ENCODE measurements at places on chromosomes 16 and 17.

GRCh38 chr17:35773679-35774425, 13.2 kb downstream of the C17orf50 start:
- no peak for DNase-seq

- no peak for DNase-seq
Observed at GRCh38 chr17:68576811-68577496, 24.2 kb downstream of the FAM20A start.

DNA sequence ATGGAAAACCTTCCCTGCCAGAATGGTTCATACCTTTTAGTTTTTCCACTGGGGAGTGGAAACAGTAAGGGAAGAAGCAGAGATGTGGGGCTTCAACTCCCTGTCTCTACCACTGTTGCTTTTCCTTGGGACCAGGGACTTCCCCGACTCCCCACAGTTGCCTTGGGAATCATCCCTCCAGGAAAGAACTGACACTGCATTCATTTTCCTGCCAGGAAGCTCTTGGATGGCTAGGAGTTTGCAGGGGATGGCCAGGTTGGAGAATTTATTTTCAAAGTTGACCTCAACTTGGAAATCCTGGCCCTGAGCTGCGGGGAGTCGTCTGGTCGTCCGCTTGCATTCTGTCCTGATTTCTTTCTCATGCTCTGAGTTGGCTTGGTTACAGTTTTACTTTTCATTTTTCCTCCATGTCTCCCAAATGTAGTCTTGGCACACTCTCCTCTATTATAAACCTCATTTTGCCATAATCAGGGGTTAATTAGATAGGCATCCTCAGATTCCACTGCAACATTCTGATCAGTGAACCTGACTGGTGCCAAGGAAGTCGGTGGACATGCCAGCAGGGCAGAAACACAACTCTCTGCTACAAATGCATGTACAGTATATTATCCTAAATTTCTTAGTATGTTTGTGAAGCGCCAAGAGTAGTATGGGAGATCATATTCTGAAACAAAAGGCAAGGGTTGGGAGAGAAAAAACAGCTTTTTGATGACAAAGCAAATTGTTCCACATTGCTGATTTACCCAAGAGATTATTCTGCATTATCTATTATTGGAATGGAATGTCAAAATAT, 220.5 kb upstream of the XYLT1 start:
- no peak for DNase-seq

GRCh38 chr16:82937926-82938520, 311.3 kb downstream of the CDH13 start:
- no peak for DNase-seq

DNA sequence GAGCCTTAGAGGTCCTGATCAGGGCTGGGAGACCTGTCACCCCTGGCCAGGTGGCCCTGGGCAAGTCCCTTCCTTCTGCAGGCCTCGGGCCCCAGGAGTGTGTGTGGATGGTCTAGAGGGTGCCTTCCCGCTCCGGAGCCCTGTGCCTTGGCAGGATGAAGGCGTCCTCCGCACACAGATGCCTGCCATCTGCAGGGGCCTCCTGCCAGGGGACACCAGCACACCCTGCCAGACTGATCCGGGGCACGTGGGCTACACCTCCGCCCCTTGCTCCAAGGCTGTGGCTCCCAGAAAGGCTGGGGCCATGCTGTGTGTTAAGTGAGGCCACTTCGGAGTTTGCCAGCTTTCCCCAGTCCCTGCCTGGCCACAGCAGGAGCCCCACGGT, 30.7 kb downstream of the NPTX1 start:
- no peak for DNase-seq

DNA sequence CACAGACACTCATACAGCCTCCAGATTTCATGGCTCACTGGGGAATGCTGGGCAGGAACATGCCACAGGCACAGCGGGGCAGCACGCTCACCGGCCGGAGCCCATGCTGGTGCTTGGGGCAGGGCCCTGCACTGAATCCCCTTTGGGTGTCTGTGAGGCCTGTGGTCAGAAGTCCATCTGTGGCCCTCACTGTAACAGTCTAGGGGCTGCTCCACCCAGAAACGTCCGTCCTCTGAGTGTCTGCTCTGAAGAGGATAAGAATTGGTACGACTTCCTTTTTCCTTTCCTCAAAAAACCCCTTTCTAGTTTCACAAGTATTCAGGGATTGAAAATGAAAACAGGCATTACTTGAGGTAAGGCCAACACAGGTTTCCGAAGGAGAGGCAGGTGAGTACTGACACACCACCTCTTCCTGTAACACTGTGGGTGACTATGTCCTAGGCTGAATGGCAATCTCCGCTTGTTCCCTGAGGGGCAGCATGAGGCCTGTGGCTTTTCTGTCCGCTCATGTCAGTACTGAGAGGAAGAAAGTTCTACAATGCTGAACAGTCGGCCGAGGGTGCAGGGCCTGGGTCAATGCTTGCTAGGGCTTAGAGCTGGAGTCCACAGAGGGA, 42.5 kb downstream of the TMEM11 start:
- DNase-seq, result no peak

- DNase-seq, result no peak
Observed at GRCh38 chr17:8520981-8521380, 85.3 kb downstream of the NDEL1 start.

- DNase-seq, result no peak
Observed at GRCh38 chr17:78365561-78366108, 5.8 kb upstream of the SOCS3 start.

DNA sequence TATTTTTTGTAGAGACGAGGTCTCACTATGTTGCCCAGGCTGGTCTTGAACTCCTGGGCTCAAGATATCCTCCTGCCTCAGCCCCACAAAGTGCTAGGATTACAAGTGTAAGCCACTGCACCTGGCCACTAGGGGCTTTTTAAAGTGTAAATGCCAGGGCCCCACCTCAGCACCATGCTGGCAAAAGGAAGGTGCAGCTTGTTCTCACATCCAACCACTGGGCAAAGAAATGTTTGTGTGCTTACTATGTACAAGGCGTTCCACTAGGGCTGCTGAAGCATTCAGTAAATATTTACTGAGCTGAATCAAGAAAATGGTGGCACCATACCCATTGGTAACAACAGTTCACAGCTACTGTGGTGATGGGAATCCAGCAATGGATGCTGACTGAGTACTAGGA, 22.6 kb downstream of the COG1 start:
- no peak for DNase-seq

- DNase-seq, result no peak
Observed at GRCh38 chr17:68606451-68607307, 5.5 kb upstream of the FAM20A start.

DNA sequence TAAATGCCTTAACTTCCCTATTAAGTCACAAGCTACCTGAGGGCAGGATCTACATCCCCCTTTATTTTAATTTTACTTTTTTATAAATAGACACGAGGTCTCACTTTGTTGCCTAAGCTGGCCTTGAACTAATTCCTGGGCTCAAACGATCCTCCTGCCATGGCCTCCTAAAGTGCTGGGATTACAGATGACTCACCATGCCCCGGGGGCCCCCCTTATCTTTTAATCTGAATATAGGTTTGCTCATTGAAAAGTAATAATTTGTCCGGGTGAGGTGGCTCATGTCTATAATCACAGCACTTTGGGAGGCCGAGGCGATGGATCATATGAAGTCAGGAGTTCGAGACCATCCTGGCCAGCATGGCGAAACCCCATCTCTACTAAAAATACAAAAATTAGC, 14.2 kb downstream of the ETV4 start:
- no peak for DNase-seq

GRCh38 chr16:2848933-2849725, 8.8 kb downstream of the PRSS22 start:
- no peak for DNase-seq

GRCh38 chr16:48546774-48547173, 63.2 kb downstream of the N4BP1 start:
- DNase-seq, result no peak

DNA sequence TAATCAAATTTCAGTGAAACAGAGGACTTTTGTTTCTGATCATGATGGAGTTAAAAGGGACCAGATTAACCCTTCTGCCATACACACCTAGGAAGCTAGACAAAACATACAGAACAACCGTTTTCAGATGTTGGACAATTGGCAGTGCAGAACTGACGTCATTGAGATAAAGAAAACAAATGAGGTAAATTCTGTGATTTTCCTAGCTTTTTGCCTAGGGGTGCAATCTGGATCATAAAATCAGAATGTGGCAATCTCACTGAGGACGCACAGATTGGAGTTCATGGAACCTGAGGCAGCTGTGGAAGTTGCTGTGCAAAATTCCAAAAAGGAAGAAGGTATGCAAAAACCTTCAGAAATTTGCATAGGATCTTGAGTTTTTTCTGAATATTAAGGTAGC, 15.0 kb upstream of the USP32 start:
- DNase-seq, result no peak

DNA sequence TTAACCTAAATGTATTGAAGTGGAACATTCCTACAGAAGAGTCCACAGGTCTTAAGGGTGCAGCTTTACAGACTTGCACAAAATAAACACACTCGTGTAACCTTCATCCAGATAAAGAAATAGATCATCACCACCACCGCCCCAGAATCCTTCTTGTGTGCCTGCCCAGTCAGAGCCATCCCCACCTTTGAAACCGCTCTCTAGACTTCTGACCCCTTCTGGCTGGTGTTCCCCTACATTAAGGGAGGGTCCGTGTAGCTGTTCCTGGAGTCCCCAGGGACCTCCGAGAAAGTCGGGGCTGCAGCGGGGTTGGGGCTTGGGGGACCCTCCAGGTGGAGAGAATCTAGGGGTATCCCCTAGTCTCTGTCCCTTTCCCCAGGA, 9.4 kb downstream of the TBX4 start:
- no peak for DNase-seq

DNA sequence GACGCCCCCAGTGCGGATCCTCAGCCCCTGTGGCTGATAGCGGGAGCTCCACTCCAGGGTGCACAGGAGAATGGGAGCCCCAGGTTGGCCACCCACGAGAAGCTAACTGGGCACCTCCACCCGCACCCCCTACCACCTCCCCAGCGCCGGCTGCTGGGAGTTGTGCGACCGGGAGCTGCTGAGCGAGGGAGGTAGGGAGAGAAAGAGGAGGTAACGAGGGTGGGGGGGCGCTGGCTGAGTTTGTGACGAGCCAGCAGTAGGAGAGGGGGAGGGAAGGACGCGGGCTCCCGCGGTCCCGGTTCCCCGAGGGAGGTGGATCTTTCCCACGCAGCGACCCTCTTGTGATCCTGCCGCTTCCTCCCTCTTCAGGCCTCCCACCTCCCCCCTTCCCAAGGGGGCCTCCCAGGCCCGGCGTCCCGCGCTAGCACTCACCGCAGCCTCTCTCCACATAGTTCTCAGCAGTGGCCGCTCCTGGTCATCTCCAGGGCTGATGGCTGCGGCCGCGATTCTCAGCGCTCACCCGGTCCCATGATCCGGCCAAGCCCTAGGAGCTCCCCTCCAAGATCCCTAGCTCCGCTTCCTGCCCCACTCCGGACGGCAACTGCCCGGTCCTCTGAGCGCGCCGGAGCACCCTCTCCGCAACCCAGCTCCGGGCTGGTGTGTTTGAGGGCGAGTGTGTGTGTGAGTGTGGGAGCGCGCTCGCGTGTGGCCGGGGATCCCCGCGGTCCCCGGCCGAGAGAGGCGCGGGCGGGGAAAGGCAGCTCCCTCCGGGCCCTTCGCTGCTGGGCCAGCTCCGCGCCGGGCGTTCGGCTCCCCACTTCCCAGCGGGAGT, at the start of gene GRIN2A:
TSS of gene GRIN2A (minus strand) at position 207 of the 832 bp plus-strand sequence. CDS start 2,017 bp downstream, outside the sequence.
- no peak for DNase-seq

GRCh38 chr17:44872131-44872768, 24.6 kb downstream of the HIGD1B start:
- DNase-seq, result no peak

DNA sequence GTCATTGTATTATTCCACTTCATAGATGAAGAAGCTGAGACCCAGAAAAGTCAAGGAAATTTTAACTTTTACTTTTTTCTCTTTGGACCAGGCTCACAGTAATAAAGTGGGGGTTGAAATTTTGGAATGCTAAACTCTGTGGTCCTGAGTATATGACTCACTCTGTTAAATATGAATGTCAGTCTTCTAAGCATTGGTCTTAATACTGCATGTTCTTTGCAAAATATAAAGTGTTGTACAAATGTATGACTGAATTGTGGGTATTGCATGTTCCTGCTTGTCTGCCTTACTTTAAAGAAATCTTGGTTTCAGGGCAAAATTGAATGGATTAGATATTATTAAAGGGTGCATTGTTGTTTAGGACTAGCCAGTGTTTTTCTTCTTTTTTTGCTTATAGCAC, 950.8 kb upstream of the GOT2 start:
- no peak for DNase-seq

Measured in midbrain (tissue), 1 donor.